AG04450 (cell line): ENCODE measurements at places on chromosomes 7 and 10.

GRCh38 chr10:128574581-128575210 lies 448.5 kb upstream of the MKI67 start:
- DNase-seq = no peak

DNA sequence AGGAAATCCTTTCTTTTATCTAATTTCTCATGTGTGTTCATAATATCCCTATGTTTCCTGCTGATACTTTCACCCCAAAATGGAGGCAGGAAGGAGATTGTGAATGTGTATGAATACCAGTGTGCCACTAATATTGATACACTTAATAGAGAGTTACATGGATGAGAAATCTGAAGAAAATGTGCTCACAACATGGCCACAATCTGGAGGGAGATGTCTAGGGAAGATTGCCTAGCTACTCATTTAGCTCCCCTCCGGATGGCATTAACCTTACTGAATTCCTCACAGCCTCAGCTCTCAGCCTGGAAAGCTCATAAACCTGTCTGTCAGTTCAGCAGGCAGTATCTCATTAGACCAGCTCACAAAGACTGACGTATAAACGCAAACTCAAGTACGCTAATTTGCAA lies 23.4 kb upstream of the DMTF1 start:
- no peak for DNase-seq

GRCh38 chr10:52597189-52597863 lies 175.3 kb downstream of the MBL2 start:
- DNase-seq = no peak

- DNase-seq = no peak
Observed at GRCh38 chr10:60288256-60288655, 101.4 kb downstream of the ANK3 start.

DNA sequence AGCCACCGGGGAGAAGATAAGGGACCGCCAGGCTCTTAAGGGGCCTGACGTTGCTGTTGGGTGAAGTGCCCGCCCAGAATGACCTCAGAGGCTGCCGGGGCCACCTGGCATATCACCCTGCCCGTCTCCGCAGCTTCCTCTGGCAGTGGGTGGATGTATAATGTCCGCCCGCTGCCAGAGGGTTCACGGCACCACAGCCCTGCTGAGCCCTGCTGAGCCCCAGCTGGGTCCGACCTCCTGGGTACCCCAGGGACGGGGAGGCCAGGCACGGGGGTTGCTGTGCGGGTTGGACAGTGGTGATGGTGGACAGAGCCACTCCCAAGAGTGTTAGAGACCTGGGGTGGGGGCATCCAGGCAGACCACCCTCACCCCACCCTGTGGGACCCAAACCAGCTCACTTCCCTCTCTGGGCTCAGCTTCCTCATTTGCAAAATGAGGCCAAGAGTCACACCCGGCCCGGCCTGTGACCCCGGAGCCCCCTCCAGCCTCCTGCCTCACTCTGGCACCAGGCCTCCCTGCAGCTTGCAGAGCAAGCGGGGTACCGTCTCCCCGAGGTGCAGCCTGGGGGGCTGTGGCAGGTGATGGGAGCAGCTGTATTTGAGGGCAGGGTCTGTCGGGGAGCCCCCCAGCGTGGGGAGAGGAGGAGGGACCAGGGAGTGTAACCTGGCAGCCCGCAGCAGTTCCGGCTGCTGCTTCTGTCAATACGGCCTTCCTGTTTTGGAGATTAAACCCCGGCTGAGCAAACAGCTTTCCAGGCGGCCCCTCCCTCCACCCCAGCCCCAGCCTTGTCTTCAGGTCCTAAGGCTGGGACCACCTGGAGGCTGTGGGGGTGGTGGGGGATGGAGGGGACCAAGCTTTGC lies 8.4 kb upstream of the LFNG start:
- no peak for DNase-seq

- no peak for DNase-seq
Observed at GRCh38 chr10:118587881-118588651, 7.4 kb downstream of the PRLHR start.

- no peak for DNase-seq
Observed at GRCh38 chr7:99992330-99993038, 16.7 kb upstream of the AZGP1 start.

DNA sequence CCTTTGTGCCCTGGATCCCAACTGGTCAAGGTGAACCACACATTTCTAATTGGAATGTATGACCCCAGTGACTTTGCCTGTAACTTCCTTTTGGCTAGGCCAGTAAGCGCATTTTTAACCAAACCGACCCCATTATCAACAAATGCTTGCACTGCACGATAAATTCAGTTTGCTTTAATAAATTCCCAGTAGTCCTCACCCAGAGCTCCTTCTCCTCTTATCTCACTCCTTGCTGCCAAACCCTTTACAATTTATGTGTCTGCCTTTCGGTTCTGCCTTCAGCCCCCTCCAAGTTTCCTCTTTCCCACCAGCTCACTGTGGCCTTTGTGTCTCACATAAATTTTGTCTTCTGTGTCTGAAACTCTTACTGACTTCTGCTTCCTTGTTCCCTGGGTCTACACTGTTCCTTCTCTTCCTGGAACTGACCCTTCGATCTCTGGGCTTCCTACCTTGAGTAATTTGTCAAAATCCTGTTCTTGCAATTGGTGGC lies 59.0 kb downstream of the TBXAS1 start:
- DNase-seq = no peak

GRCh38 chr10:77679217-77679616 lies 41.6 kb upstream of the KCNMA1 start:
- no peak for DNase-seq

- no peak for DNase-seq
Observed at GRCh38 chr7:95649546-95649945, 53.2 kb upstream of the PDK4 start.
